CD4-positive, alpha-beta T cell treated with Interleukin-6 at 100 ng/mL for 8 hours (primary cell): ENCODE measurements at places on chromosomes 5 and 9.

- DNase-seq: no peak
Observed at GRCh38 chr9:83234541-83234940, 171.6 kb upstream of the RASEF start.

- DNase-seq: no peak
Observed at GRCh38 chr5:132060501-132061161, at the start of gene IL3. Gene IL3, plus strand, starts transcription at chr5:132060655. Its CDS starts 52 bp downstream, at chr5:132060707.

DNA sequence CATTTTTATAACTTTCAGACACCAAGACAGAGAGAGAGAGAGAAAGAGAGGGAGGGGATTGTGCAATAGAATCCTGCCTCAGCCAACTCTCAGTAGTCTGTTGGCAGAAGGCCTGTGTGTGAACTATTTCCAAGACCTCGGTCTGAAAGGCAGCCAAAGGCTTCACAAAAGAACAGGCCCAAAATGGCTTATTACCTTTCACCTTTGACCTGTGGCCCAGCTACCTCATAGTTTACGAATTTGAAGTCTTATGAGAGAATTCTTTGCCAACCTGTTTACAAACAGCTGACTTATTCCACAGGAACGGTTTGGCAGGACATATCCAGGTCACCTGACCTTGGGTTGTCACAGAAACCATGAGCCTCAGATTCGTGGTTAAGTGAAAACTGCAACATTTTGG, 48.6 kb downstream of the NR2F1-AS1 start:
- no peak for DNase-seq

GRCh38 chr5:432928-433791, 9.8 kb upstream of the EXOC3 start:
- no peak for DNase-seq

DNA sequence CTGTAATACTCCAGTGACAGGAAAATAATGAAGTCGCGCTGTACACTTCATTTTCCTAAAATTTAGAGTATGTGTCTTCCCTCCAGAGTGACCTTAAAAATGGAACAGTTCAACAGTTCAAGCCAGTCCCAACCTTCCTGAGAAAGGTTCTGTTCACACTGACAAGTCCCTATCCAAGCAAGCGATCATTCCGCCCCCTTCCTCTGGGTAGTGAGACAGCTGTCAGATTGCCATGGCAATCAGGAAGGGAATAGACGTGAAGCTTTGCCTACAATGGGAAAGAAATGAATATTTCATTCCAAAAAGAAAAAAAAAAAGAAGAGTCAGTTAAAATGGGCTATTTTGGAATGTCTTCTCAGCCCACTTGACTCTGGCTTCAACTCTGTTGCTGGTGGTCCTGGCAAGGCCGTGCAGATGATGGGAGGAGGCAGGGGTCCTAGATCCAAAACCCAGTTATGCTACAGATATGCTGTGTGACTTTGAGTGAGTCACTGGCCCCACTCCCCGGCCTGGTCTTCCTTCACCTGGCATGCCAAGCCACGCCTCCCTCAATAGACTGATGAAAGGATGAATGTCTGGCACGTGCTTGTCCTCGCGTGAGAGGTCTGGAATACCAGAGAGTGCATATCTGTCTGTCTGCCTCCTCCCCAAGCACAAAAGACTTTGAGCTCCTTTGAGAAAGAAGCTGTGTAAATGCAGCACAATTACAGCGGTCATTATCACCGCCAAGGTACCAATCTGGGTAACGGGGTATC, 165.8 kb upstream of the WWC1 start:
- DNase-seq: no peak

GRCh38 chr9:105243015-105243686, 1.3 kb upstream of the SLC44A1 start:
- no peak for DNase-seq

DNA sequence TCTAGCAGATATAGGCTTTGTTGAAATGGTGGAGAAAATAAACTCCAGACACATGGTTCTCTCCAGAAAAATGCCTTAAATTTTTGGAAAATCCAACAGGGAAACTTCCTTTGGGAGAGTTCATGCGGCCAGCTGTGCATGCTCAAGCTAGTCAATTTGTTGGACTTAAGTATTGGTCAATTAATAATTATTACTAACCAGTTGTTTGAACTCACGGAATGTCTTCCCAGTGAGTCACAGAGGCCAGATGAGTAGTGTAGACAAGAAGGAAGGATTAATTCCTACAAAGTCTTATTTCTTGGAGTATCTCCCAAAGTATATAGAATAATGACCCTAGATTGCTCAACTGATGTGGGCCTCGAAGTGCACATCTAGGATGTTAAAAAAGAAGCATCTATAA, 103.6 kb downstream of the MACIR start:
- no peak for DNase-seq

DNA sequence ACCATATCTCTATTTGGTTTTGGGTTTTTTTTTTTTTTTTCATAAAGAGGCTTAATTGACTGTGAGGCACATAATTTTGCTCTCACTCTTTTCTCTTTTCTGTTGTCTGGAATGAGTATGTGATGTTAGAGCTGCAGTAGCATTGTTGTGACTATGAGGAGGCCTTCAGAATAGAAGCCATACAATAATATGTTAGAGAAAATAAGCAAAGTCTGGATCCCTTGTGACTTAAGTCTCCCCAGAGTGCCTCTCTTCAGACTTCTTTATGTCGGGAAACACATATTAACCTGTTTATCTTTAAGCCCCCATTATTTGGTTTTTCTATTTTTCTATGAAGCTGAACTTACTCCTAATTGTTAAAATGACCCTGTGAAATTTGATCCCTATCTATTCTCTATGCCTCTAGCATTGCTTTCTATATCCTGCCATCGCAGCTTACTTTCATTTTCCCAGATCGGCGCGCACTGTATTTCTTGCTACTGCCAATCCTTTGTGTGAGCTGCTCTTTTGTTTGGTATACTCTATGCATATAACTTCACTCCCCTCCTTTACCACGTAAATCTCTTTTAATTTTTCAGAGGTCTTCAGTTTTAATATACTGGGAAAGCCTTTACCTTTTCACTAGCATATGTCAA, 372.5 kb upstream of the KCNN2 start:
- DNase-seq: no peak

- no peak for DNase-seq
Observed at GRCh38 chr9:92774274-92774673, 9.6 kb upstream of the BICD2 start.
